ENCODE measurements at places on chromosomes 5 and 9.

- DNase-seq: no peak
These were observed 18.1 kb downstream of the C9orf50 start for GRCh38 chr9:129602598-129603415.

DNA sequence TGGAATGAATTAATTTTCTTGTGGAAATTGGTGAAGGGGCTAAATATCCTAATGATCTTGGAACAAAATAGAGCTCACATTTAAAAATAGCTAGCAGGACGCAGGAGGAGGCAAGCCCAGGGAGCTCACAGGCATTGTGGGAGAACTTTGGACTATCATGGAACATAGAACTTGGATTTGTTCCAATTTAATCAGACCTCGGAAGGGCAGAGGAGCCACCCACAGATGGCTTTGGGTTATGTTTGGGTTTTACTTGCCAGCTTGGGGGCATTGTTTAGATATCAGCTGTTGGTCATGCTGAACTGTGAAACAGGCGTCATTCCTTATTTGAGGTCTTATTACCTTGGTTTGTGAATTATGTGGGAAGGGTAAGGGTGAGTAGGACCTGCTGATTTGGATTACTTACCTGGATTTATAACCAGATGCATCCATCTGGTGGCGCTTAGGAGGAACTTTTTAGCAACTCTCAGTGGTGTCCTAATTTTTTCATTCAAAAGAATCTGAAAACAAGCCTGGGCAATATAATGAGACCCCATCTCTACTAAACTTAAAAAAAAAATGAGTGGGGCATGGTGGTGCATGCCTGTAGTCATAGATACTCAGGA is 14.1 kb upstream of the PTGR1 start:
- no peak for DNase-seq

DNA sequence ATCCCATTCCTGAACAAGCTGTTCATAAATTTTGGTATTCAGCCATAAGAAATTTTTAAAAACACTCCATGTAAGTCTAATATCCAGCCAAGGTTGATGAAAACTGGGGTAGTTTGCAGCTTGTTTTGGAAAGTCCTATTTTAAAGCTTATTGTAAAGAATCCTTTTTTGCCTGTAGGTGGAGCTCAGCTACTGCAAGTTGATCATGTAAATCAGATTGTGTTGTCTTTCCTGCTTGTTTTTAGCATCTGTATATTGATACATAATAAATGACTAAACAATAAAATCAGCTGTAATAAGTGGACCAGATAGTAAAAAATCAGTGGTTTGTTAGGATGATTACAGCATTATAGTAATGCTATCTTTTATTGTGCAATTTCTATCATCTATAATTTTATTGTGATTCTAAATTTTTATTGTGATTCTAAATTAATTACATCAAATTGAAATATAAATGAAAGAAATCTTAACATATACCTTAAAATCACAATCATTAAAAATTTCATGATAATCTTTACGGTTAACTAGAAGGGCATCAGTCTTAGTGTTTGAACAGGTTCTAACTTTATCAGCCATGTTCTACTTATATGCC is 42.4 kb downstream of the CWC27 start:
- no peak for DNase-seq

- no peak for DNase-seq
These were observed at the start of gene COL15A1 for GRCh38 chr9:98943682-98944056. Gene COL15A1, plus strand, starts transcription at chr9:98943907. Its CDS starts 155 bp downstream, at chr9:98944062.

DNA sequence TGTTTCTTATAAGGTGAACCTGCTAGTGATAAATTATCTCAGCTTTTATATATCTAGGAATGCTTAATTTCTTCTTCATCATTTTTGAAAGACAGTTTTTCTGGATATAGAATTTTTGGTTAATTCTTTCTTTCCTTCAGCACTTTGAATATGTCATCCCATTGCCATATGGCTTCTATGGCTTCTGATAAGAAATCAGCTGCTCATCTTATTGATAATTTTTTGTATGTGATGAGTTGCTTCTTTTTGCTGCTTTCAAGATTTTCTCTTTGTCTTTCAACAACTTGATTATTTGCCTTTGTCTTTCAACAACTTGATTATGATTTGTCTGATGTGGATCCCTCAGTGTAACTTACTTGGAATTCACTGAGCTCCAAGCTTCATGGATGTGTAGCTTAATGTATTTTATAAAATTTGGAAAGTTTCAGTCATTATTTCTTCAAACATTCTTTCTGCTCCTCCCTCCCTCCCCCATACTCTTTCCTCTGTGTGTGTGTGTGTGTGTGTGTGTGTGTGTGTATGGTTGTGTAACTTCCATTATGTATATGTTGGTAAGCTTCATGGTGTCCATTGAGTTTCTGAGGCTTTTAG is 243.9 kb downstream of the TLE1 start:
- no peak for DNase-seq

GRCh38 chr5:95797301-95797700 is 25.2 kb downstream of the GLRX start:
- no peak for DNase-seq

GRCh38 chr5:155616779-155617392 is 603.3 kb downstream of the KIF4B start:
- DNase-seq: no peak

GRCh38 chr5:35354751-35355150 is 124.5 kb upstream of the PRLR start:
- no peak for DNase-seq

GRCh38 chr5:38563624-38564023 is 7.2 kb upstream of the LIFR start:
- DNase-seq: no peak

DNA sequence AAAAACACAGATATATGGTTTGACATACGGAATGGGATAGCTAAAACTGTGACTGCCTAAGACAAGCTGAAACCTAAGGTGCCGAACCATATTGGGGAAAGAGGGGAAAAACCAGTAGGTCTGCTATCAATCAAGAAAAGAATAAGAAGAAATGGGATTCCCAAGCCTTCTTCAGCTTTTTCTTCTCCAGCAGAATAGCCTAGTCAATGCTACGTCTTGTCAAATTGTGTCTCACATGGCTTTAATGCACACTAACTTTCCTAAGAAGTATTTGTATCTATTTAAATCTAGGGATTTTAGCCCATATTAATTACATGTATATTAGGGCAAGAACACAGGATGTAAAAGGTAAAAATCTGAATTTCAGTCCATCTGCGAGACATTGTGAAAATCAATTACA is 797 bp upstream of the FBXO38 start:
- no peak for DNase-seq

GRCh38 chr5:43649256-43649655 is 46.3 kb downstream of the NNT start:
- no peak for DNase-seq
